ENCODE measurements at places on chromosomes 5 and 9.

DNA sequence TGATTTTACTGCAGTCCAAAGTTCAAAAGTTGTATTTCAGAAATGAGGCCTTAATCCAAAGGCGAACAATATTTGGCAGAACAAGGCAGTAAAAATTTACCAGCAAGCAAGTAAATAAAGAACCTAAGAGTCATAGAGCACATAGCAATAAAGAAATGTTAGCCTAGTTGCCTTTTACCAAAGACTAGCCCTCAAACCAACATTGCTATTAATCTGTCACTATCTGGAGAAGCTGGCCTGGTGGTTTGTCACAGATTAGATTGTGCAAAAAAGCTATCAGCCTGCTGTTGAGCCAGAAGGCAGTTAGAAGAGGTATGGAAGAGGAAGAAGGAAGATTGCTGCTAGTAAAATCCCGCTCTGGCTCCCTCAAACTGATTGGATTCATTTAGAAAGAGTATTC, 304.7 kb upstream of the KLF4 start:
- no peak for DNase-seq

- DNase-seq: no peak
Measured at GRCh38 chr5:91556-92263, at the start of gene PLEKHG4B. TSS of gene PLEKHG4B (plus strand) at chr5:92168. CDS start at chr5:92232, 64 bp downstream.

GRCh38 chr5:37685816-37686215, 154.0 kb downstream of the GDNF start:
- DNase-seq: no peak

DNA sequence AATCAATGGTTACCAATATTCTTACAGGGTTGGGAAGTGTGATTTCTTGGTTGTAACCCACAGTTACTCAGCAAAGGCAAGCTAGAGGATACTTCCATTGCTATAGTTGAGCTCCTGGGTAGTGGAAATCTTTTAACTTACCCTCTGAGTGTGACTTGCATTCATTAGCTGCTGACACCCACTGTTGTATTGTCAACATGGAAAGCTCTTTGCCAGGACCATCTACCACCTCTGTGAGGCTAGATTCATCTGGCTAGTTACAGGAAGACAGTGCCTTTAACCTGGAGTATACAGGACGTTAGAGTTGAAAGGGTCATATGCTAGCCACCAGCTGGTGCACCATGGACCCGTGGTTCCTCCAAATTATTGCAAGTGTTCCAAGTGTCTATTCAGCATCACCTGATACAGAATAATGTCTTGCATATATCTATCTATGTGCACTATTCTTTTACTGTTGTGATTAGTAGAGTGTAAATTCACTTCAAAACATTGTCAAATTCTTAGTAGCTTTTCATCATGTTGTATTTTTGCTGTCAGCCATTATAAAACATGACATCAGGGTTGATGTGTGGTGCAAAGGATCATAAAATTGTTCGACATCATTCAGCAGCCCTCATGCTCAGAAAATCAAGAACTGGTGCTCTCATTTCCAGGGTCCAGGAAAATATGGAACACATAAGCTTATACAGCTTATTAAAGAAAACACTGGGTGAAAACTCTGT, 239.0 kb downstream of the PJA2 start:
- no peak for DNase-seq

GRCh38 chr9:77435688-77436087, 212.4 kb downstream of the GNA14 start:
- no peak for DNase-seq

GRCh38 chr5:142669477-142669876, 16.4 kb downstream of the FGF1 start:
- DNase-seq: no peak

DNA sequence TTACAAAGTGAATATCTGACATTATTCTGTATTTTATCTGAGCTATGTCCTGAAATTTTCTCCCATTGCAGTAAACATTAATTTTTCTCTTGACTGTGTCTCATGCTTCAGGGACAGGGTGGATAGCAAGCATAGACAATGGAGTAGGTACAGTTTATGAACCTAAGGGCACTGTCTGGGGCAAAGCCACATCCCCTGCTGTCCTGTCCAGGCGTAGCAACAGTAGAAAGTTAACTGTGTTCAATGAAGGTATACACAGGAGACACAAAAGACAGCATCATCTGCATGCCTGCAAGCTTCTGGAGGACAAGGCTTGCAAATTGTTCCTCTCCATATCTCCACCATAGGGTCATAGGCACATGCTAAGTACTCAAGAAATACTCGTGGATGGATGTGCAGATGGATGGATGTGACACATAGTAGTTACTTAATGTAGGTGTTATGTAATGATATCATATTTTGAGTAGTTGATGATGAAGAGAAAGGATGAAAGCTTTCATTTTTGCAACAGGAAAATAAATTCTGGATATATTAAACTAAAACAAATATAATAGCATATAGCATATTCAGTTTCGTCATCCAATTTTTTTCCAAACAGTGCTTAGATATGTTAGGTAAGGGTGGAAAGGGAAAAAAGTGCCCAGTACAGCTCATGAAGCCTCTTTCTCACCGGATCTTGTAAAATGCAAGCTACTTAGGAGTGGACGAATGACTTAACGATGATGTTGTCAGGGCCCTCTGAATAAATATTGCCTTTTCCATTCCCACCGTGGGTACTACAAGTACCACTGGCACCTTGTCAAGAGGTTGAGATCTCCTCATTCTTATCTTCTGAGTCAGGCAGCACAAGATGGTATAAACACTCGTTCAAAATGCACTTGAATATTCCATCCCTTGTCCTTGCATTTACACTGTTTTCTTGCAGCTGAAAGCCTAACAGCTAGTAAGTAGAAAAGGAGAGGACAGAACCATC, 19.9 kb upstream of the ZSWIM6 start:
- no peak for DNase-seq

- no peak for DNase-seq
Measured at GRCh38 chr9:108093773-108094675, 604.5 kb upstream of the KLF4 start.
